ENCODE measurements at places on chromosomes 13 and 19.

DNA sequence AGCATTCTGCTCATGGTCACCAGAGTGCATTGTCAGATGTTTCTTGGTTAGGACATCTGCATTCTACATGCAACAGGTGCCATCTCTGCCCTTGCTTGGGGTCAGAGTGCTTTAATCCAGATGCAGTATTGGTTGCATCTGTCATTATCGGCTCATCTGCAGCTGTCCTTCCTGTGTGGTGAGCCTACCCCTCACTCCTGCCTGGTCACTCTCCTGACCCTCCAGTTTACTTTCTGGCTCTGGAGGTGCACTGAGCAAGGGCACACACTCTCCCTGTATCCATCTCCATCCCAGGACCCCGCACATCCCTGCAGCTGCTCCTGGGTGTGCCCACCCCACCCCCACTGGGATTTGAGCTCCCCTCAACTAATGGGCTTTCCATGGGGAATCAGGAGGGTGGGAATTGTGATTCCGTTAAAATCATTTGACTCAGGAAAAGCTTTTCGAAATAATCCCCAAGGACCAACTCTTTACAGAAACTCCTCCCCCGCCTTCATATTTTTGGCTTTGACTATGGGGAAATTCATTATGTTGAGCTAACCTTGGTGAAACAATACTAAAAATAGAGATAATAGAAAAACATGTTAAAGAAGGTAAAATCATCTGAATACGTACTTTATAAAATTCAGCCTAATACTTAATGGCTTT, 70.2 kb downstream of the COL4A2 start:
- DNase-seq: no peak

- DNase-seq: no peak
Measured at GRCh38 chr13:97502706-97503105, 68.7 kb downstream of the RAP2A start.

GRCh38 chr13:75693227-75693626, 57.1 kb downstream of the LMO7 start:
- no peak for DNase-seq

GRCh38 chr13:71149046-71149445, 718.0 kb downstream of the DACH1 start:
- no peak for DNase-seq

DNA sequence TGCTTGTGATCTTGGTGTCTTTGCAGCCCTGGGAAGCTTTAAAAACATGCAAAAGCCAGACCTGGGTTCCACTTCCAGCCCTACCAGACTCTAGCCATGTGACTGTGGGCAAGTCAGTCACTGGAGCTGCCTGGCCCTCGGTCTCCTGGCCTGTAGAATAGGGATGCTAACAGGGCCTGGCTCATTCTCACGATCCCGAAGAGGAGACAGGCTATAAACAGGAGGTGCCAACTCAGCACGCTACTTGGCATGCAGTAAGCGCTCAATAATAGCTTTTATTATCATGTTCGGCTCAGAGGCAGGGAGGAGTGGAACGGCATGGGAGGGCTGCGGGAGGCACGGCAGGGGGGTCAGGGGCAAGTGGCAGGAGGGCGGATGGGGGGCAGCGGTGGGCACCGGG, 1.7 kb downstream of the CTXN1 start:
- no peak for DNase-seq

GRCh38 chr13:51308781-51309180, 30.7 kb upstream of the SERPINE3 start:
- no peak for DNase-seq

- DNase-seq: no peak
Measured at GRCh38 chr13:44362394-44363040, 11.1 kb upstream of the SERP2 start.

DNA sequence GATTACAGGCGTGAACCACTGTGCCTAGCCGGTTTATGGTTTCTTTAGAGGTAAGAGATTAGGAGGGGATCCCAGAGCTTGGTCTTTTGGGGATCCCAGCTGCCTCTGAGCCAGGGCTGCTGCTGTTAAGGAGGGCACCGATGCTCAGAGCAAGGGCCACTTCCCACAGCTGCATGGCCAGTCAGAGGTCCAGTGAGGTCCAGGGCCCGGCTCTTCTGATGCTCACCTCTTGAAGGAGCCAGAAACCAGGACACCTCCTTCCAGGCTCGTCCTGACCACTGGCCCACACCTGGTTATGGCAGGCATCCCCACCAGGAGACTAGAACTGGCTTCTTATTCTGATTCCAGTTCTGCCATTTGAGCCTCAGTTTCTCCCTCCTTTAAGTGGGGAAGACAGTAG, 149.0 kb downstream of the TEX29 start:
- DNase-seq: no peak

DNA sequence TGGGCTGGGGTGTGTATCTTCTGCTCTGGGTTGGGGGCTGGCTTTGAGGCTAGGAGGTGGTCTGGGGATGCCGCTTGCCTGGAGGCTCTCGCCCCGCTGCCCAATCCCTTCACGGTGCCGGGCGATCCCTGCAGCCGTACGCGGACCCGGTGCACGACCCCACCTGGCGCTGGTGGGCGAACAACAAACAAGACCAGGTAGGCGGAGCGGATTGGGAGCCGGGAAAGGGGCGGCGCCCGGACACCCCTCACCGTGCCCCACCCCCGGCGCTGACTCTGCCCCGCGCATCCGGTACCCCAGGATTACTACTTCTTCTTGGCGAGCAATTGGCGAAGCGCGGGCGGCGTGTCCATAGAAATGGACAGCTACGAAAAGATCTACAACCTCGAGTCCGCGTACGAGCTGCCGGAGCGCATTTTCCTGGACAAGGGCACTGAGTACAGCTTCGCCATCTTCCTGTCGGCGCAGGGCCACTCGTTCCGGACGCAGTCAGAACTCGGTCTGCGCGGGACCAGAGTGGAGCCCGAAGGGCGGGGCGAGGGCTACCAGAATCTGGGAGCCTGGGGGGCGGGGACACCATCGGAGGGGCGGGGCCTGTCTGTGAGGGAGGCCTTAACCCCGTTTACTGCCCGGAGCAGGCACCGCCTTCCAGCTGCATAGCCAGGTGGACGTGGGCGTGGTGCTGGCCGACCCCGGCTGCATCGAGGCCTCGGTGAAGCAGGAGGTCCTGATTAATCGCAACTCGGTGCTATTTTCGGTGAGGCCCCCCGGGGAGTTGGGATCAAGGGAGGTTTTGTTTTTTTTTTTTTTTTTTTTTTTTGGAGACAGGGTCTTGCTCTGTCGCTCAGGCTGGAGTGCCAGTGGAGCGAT, 12.1 kb upstream of the PSMD8 start:
- DNase-seq: peak; percentile 83

- DNase-seq: no peak
Measured at GRCh38 chr13:58343076-58343475, 711.5 kb downstream of the PCDH17 start.

GRCh38 chr13:114056205-114057013, 76.0 kb downstream of the RASA3 start:
- DNase-seq: no peak

DNA sequence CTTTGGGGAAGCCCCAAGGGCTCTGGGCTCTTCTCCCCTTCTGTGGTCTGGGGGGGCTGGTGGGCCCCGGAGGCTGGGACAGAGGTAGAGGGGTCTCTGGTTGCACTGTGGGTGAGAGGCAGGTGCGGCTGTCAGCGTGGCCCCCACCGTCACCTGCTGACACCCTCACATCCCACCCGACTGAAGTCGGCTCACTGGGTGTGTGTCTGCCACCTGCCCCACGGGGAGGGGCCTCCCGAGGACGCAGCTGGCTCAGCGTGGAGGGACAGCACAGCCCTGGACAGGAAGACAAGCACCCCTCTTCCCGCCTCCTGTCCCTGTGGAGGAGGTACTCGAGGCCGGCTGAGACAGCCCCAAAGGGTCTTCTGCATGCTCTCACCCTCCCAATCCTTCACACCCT, 2.2 kb upstream of the TMEM86B start:
- no peak for DNase-seq

DNA sequence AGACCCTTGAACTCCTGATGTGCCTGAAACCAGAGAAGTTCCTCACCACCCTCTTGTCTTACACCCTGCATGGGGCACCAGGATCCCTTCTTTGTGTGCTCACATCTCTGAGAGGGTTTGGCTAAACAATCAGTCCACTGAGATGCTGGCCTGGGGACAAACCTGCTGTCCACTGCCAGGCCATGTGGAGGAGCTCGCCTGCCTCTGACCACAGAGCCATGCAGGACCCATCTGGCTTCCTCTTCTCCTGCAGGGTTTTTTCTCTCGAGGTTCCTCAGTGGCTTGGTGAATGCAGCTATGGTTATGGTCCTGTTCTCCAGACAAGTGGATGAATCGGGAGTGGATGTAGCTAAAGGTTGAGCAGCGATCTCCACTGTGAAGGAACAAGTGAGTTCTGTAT, 49.1 kb upstream of the MEDAG start:
- no peak for DNase-seq

DNA sequence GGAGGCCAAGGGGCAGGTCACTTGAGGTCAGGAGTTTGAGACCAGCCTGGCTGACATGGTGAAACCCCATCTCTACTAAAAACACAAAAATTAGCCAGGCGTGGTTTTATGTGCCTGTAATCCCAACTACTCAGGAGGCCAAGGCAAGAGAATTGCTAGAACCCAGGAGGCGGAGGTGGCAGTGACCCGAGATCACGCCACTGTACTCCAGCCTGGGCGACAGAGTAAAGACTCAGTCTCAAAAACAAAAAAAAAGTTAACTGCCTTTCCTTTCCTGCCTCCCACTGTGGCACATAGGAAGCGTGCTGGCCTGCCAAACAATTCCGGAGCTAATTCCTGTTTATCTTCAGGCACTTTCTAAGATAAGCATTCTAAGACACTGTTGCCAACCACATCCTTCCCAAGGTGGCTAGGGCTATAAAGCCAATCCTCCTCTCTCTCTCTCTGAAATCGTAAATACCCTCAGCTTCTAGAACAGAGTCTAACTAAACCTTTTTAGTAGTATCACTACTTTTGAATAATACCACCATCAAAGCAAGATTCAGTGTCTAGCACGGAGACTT, 21.6 kb downstream of the SLC25A30 start:
- peak; percentile 43 for DNase-seq

DNA sequence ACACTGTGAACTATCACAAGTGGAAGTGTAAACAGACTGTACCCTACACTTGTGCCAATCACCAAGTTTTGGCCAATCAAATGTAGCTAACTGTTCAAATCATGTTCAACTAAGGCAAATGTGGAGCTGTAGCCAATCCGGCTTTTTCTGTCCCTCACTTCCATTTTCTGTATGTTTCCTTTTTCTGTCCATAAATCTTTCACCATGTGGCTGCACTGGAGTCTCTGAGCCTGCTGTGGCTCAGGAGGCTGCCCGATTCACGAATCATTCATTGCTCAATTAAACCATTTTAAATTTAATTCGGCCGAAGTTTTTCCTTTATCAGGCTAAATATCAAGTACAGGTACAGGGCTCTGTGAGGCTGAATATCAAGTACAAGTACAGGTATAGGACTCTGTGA, 216.5 kb downstream of the RFC3 start:
- DNase-seq: no peak

DNA sequence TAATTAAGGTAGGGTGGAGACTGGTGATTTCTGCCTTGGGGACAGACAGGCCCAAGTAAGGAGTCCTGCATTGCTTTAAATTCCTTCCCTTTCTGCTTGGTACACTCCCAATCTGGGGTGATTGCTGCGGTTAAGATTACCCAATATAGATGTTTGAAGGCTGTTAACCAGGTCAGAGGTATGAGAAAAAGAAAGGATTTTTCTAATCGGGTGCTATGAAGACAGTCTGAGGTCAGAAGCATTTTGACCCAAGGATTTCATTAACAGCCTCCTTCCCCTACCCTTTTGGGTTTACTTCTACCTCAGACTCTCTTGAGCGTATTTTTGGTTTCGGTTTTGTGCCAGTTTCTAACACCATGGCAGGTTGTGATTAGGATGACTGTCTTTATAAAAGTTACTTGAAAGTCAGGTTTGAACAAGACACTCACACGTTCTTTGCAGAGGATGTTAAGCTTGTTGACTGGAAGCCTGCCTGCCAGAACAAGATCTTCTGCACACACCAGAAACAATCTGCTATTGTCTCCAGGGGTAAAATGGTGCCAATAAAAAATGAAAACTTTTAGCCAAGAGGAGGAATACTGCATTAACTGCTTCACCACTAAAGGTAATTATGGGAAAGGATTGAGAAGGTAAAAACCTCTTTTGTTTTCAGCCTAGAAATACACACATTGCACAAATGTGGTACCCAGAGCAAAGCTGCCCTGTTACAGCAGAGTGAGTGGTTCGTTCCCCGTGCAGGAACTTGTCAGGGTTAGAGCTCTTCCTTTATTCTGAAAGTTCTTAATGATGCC, 108.8 kb downstream of the NDFIP2 start:
- DNase-seq: no peak

Data from CD4-positive, alpha-beta T cell treated with Interleukin-17A for 4 hours (primary cell).